ENCODE measurements at places on chromosomes 2 and 18.

GRCh38 chr18:39380866-39381265, 1815.3 kb upstream of the CELF4 start:
- DNase-seq: no peak

- no peak for DNase-seq
These were observed 10.1 kb downstream of the PLCL1 start for GRCh38 chr2:197814526-197814925.

GRCh38 chr2:23235736-23236135, 149.2 kb upstream of the KLHL29 start:
- DNase-seq: no peak

GRCh38 chr2:203042178-203042577, 27.5 kb downstream of the NBEAL1 start:
- no peak for DNase-seq
